ENCODE measurements at places on chromosomes 16 and 17. TPM values are rescaled to one million over a fixed set of nuclear protein-coding genes. Genes with fewer than 3 reads are reported as not detected.

MILR1 gene
- 2.5 TPM for polyA plus RNA-seq

RGS11 gene
- 2.0 TPM for polyA plus RNA-seq

GAS7 gene
- 32.0 TPM for polyA plus RNA-seq

PPY gene
- polyA plus RNA-seq, result 1.5 TPM

ICAM2 gene
- 50.7 TPM for polyA plus RNA-seq
